ENCODE measurements at places on chromosomes 2 and 18. TPM values are rescaled to one million over a fixed set of nuclear protein-coding genes. Genes with fewer than 3 reads are reported as not detected.

DNA sequence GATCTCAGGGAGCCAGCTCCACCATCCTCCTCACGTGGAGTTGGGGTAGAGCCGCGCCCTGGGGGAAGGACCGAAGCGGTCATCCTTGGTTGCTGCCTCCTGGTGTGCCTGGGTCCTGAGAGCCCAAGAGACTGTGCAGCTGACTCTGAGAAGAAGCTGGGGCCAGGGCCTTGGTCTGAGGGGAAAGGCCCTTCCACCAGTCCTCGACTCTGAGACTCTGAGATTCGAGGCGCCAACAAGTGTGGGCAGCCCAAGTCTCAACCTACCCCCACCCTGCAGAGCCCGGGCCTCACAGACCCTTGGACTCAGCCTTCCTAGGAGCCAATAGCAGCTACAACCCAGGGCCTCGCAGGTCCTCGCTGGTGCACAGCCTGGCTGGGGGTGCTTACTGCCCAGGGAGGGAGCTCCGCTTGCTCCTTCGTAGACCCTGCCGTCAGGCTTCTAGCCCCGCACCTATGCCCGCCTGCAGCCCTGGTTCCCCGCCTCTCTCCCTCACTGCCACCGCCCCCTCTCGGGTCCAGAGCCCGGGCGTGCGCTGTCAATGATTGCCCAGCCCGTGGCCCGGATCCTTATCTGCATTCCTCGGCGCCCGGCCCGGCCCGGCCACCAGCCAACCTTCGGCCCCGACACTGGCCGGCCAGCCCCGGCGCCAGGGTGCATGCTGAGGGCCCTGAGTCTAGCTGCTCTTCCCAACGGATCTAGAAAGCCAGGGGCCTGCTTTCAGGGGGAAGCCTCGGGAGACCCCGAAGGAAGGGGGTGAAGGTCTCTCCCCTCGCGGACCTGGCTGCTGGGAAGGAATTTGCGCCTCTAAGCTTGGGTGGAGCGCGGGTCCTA, 2.0 kb downstream of the IHH start:
- DNase-seq, result peak; percentile 80

- DNase-seq, result no peak
Observed at GRCh38 chr2:73141896-73142295, 29.1 kb upstream of the RAB11FIP5 start.

- no peak for DNase-seq
Observed at GRCh38 chr2:33205693-33206434, 259.1 kb downstream of the LTBP1 start.

DNA sequence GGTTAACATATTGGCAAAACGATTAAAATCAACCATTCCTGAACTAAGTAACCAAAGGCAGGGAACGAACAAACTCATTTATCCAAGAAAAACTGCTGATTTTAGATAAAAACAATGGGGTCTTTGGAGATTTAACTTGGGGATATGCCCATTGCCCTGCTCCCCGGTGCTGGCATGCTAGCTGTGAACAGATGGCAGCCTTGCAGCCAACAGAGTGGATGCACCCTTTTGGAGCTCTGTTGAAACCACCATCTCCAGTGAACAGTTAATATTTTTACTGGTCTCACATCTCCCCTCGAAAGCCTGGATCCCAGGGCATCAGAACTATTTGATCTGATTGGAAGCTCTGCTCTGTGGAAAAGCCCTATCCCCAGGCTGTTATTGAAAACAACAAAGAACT, 303.1 kb downstream of the TGIF1 start:
- DNase-seq, result no peak

DNA sequence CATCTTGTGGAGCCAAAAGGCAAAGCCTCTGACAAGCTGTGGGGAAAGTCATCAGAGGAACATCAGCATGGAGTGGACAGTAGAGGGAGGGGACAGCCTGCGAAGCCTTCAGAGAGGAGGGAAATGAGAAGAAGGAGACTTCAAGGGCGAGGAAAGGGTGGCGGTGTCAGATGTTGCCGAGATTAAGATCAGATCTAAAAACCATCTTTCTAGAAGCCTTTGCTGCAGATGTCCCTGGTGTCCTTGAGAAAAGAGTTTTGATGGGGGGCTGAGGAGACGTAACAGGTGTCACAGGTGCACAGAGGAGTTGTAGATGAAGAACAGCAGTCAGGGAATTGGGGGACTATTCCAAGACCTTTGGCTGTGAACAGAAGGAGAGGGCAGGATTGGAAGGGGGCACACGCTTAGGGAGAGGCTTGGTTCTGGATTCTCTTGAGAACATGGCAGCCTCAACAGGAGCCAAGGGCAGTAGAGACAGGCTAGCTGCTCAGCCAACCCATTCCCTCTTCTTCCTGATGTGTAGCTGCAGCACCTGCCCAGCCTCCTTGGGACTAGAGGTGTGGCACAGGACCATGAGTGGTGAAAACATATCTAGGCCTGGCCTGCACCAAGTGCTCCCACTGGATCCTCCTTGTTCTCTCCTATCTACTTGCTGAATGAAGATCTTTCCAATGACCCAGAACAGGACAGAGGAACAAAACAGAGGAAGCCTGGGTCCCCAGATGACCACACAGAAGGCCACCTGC, 22.7 kb upstream of the NCL start:
- DNase-seq, result no peak

DNA sequence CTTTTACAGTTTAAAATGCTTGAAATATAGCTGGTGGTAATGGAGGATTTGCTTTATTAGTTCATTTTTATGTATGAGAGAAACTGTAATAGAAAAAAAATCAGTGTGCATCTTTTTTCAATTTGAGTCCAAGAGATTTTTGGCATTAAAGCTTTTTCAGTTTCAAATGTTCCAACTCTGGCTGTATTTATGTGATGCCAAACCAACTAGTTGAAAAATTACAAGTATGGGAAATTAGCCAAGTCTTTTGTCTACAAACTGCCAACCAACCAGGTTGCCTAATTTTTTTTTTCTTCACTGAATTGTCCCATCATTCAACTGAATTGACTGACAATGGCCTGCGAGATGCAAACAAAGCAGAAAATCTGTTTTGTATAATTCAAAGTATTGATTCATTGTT, 95.7 kb downstream of the ICOS start:
- no peak for DNase-seq

DNA sequence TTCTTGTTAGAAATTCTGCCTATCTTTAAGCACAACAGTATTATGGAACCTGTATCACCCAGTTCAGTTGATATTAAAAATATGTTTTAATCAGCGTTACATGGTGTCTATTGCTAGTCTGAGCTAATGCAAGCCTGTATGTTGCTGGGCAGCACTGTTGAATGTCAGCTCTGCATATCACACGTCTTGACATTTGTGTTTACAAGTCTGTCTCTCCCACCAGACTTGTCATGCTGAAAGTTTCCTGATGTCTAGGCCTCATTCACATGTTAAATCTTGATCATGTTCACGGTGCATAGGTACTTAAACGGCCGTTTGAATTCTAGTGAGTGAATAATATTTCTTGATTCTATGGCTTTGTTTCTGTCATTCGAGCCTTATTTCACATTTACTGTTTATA, 385.0 kb downstream of the SOCS6 start:
- DNase-seq, result no peak

DNA sequence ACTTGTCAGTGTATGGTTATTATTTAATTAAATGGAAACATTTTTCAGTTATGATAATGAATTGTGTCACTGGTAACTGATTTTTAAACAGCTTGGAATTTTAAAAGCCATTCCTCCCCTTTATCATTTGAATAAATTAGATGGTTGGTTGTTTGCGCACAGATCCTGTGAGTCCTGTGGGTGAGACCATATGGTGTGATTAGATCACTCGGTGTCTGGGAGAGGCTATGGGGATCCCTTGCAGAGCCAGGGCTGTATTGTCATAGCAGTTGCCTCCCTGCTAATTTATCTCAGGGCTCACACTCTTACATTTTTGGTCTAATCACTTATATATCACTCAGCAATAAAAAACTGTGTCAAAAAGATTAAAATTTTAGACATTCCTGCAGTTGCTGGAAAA, 133.5 kb downstream of the ASXL3 start:
- DNase-seq, result no peak

DNA sequence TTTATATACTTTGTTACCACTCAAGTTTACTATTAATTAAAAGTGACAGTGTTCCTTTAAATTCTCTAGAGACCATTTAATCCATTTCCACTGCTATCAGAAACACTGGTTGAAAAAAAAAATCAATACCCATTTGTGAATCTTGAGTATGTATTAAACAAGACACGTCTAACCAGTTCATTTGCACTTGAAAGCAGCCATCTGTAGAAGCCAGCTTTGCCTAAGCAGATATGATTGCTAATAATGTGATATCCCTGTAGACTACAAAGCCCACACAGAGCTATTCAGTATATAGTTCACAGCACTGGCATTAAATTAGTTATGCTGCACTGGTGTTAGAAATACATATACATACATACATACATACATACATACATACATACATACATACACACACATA, 111.8 kb upstream of the SP3 start:
- DNase-seq, result no peak

DNA sequence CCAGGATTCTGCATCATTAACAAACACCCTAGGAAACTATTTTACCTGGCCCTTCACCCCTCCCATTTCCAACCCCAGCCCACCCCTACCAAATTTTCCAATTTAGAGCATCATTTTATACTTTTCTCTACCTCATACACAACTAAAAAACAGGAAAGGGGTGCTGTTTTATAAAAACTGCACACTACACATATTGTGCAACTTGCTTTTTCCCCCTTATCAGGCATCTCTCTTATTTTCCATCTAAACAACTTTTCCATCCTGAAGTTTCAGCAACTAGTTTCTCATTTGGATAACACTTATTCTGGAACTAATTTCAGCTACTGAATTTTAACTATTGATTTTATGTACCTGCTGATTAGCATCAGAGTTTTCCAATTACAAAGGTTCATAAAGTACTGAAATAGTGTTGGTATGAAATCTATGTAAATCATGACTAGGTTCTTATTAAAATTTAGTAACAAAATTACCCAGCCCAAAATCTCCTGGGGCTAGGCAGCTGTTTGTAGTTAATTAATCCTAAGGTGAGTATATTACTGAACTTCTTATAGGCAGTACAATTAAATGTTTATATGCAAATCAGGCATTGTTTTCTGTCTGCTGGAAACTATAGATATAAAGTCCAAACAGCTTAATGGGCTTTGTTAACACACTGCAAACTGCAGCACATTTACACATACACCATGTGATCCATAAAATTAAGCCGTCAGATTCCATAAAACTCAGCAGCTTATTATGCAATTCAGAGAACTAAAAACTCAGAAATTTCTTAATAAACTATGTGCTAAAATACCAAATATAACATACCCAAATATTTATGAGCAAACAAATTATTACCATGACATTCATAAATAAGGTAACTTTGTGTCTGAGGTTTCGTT, 7.9 kb downstream of the SF3B1 start:
- DNase-seq, result no peak

DNA sequence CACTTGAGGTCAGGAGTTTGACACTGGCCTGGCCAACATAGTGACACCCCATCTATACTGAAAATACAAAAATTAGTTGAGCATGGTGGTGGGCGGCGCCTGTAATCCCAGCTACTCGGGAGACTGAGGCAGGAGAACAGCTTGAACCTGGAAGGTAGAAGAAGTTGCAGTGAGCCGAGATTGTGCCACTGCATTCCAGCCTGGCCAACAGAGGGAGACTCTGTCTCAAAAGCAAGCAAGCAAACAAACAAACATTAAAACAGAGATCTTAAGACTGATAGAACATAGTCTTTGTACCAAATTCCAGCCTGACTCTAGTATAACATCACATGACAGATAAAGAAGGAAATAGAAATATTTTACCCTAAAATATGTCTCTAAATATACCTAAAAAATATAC, 168.1 kb downstream of the PTPRM start:
- no peak for DNase-seq

DNA sequence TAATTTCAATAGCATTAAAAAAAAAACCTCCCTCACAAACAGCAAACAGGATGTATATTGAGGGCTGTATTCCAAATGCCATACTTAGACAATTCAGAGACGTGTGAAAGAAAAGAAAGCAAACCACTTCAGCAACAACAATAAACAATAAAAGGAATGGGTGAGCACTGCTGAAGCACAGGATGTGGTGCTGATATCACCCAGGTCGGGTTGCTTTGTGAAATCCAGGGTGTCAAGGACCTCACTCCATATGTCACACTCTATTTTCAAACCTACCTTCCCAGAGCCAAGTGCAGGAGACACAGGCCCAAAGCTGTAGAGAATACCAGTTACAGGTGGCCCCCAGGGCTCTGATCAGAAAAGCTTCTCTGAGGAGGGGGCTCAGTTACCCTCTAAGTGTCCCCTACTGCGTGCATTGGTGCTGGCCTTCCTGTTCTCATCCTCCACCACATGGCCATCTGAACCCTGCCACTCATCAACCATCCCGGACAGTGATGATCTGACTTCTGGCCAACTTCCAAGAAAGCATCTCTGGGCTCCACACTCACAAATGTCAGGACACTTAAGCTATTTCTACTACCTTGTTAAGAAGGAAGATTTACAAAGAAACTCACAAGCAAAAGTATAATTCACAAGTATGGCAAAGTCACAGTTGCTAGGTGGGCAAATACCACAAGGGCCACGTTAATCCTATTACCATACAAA, 363.0 kb downstream of the SS18 start:
- DNase-seq, result no peak

DNA sequence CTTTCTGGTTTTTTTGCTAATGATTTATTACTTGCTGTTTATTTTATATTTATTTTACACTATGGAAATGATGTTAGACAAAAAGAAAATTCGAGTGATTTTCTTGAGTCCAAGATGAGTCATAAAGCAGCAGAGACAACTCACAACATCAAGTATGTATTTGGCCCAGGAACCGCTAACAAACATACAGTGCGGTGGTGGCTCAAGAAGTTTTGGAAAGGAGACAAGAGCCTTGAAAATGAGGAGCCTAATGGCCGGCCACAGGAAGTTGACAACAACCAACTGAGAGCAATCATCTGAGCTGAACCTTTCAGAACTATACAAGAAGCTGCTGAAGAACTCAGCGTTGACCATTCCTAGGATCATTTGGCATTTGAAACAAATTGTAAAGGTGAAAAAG, 594.1 kb downstream of the SATB2 start:
- DNase-seq, result no peak

DNA sequence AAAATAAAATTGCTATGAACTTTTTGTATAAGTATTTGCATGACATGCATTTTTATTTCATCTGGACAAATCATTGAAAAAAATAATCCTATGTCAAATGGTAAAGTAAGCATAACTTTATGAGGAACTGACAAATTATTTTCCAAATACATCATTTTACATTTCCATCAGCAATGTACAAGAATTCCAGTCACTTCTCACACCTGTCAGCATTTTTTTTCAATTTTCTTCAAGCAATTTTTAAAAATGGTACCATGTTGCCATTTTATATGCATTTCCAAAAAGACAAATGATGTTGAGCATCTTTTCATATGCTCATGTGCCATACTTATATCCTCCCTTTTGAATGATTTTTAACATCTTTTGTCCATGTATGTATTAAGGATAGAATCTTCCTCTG, 961.7 kb upstream of the PIK3C3 start:
- DNase-seq, result no peak

GRCh38 chr18:59929621-59930295, 30.0 kb downstream of the PMAIP1 start:
- no peak for DNase-seq

- DNase-seq, result no peak
Observed at GRCh38 chr2:46578961-46579360, 99.6 kb downstream of the TMEM247 start.

GCFC2 gene
- 13.5 TPM for total RNA-seq

LDLRAD4 gene
- 17.0 TPM for total RNA-seq

WDR75 gene
- 21.4 TPM for total RNA-seq

SPHKAP gene
- 0.08 TPM for total RNA-seq

CCDC74A gene
- 4.1 TPM for total RNA-seq

MOGAT1 gene
- not detected for total RNA-seq
